Esophagus squamous epithelium (tissue), 5 donors: ENCODE measurements at places on chromosomes 3 and 15. TPM values are rescaled to one million over a fixed set of nuclear protein-coding genes. Genes with fewer than 3 reads are reported as not detected.

GRCh38 chr3:128282380-128283196 lies 129.3 kb downstream of the EEFSEC start:
- H3K4me1 ChIP-seq, result no peaks in the 10 kb centered on the region
- H3K4me3 ChIP-seq, result no peak overlapping the region
- no peaks in the 10 kb centered on the region for H3K27me3 ChIP-seq
- no peak for DNase-seq
- H3K27ac ChIP-seq, result no peak overlapping the region
- H3K36me3 ChIP-seq, result peaks cover 16% of the 10 kb centered on the region

- no peak for DNase-seq
- no peaks in the 10 kb centered on the region for H3K36me3 ChIP-seq
- no peak overlapping the region for H3K27ac ChIP-seq
- H3K4me1 ChIP-seq, result no peaks in the 10 kb centered on the region
Observed at GRCh38 chr3:27147215-27147614, 222.0 kb downstream of the NEK10 start.

DNA sequence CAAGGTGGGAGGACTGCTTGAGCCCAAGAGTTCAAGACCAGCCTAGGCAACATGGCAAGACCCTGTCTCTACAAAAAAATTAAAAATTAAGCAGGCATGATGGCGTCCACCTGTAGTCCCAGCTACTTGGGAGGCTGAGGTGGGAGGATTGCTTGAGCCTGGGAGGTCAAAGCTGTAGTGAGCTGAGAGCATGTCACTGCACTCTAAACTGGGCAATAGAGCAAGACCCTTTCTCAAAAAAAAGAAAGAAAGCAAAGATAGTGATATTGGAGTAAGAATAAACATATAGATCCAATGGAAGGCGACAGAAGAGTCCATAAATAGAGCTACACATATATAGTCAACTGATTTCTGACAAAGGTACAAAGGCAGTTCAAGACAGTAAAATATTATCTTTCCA lies 21.3 kb upstream of the ANKRD28 start:
- H3K4me3 ChIP-seq, result no peak overlapping the region
- H3K27ac ChIP-seq, result no peak overlapping the region
- H3K36me3 ChIP-seq, result no peaks in the 10 kb centered on the region
- H3K27me3 ChIP-seq, result no peaks in the 10 kb centered on the region

DNA sequence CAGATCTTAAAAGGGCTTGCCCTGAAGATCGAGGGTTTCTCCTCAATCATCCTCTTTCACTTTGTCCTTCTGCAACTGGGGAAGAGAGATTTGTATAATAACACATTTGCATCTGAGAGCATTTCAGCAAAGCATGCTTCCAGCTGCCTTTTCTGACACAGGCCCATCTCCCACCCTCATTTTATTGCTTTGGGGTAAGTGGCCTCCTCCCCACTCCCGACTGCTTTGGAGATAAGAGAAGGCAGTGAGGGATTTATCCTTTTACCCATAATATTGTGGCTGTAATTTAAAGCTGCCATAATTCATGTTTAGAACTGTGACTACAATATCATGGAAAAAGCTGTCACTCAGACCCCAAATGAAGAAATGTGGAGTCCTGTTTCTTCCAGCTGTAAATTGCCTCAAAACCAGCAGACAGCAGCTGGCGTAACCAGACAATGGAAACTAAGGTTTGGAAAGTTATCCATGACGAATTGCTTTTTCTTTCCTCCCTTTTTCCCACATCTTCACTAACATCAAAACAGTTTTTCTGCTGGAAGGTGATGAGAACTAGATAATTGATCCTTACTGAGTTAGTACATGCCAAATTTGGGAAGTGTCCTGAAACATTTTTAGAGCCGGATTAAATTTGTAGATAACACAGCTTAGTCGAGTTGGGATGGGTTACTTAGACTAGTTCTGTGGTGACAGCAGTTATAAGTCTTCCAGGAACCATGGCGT lies 104.2 kb upstream of the PFN2 start:
- no peak for DNase-seq
- H3K36me3 ChIP-seq, result no peaks in the 10 kb centered on the region
- no peaks in the 10 kb centered on the region for H3K27me3 ChIP-seq
- no peak overlapping the region for H3K27ac ChIP-seq

GRCh38 chr15:44545913-44546802 lies 9.2 kb downstream of the EIF3J start:
- H3K27ac ChIP-seq, result no peak overlapping the region
- H3K27me3 ChIP-seq, result no peaks in the 10 kb centered on the region
- H3K4me3 ChIP-seq, result no peak overlapping the region
- no peak for DNase-seq
- no peaks in the 10 kb centered on the region for H3K36me3 ChIP-seq
- H3K4me1 ChIP-seq, result peaks cover 55% of the 10 kb centered on the region

GRCh38 chr3:188776447-188776846 lies 395.3 kb upstream of the TPRG1 start:
- H3K27ac ChIP-seq, result no peak overlapping the region
- H3K4me3 ChIP-seq, result no peak overlapping the region
- H3K27me3 ChIP-seq, result no peaks in the 10 kb centered on the region
- no peak for DNase-seq
- H3K36me3 ChIP-seq, result no peaks in the 10 kb centered on the region

DNA sequence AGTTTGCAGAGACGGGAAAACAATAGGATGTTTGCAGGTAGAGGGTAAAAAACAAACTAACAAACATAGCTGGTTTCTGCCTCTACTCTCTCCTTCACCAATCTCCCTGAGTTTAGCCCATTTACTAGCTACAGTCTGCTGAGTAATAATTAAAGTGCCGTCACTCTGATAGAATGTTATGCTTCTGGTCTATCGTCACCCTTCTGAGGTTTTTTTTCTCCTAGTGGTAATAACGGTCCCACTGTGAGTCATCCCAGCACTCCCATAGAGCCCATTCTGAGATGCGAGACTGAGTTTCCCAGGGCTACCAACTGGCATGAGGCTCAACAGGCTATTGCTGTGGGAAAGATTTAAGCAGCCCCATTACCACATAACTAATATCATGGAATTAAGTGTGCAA lies 56.4 kb downstream of the PLAAT1 start:
- no peaks in the 10 kb centered on the region for H3K4me1 ChIP-seq
- no peak for DNase-seq

DNA sequence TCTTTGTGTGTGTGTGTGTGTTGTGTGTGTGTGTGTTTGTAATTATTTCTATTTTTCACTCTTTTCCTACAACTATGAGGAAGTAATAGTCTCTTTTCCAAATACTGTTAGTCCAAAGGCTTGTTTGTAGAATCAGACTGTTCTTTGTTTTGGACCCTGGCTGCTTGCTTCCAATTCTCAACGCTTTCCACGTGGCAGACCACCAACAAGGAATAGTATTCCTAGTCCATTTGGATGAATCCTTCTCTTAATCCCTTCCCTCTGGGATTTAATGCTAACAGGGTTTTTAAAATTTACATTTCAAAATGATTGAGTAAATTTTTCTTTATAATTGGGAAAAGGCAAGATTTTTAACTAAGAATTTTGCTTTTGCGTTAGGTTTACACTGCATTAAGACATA lies 62.7 kb downstream of the ADAMTSL3 start:
- H3K27ac ChIP-seq, result no peak overlapping the region
- no peak overlapping the region for H3K4me3 ChIP-seq
- no peak for DNase-seq
- H3K27me3 ChIP-seq, result no peaks in the 10 kb centered on the region
- no peaks in the 10 kb centered on the region for H3K4me1 ChIP-seq

GRCh38 chr3:72152551-72153476 lies 367.9 kb upstream of the PROK2 start:
- H3K27me3 ChIP-seq, result no peaks in the 10 kb centered on the region
- H3K27ac ChIP-seq, result peak overlapping the region; percentile 65
- no peak overlapping the region for H3K4me3 ChIP-seq
- no peak for DNase-seq

- no peaks in the 10 kb centered on the region for H3K36me3 ChIP-seq
- no peak for DNase-seq
Observed at GRCh38 chr3:9762871-9763270, 6.9 kb downstream of the CAMK1 start.

GRCh38 chr3:15602146-15602536 lies 596 bp downstream of the BTD start:
- H3K27me3 ChIP-seq, result no peaks in the 10 kb centered on the region
- H3K4me1 ChIP-seq, result peaks cover 24% of the 10 kb centered on the region
- no peaks in the 10 kb centered on the region for H3K36me3 ChIP-seq
- H3K4me3 ChIP-seq, result peak overlapping the region; percentile 81
- H3K27ac ChIP-seq, result peak overlapping the region; percentile 83

- no peak for DNase-seq
- no peak overlapping the region for H3K27ac ChIP-seq
- no peaks in the 10 kb centered on the region for H3K36me3 ChIP-seq
- no peaks in the 10 kb centered on the region for H3K27me3 ChIP-seq
Observed at GRCh38 chr3:42830437-42831320, 21.4 kb downstream of the ACKR2 start.

- no peak overlapping the region for H3K4me3 ChIP-seq
- no peaks in the 10 kb centered on the region for H3K27me3 ChIP-seq
- H3K4me1 ChIP-seq, result no peaks in the 10 kb centered on the region
Observed at GRCh38 chr3:148584438-148584837, 113.3 kb upstream of the AGTR1 start.

DNA sequence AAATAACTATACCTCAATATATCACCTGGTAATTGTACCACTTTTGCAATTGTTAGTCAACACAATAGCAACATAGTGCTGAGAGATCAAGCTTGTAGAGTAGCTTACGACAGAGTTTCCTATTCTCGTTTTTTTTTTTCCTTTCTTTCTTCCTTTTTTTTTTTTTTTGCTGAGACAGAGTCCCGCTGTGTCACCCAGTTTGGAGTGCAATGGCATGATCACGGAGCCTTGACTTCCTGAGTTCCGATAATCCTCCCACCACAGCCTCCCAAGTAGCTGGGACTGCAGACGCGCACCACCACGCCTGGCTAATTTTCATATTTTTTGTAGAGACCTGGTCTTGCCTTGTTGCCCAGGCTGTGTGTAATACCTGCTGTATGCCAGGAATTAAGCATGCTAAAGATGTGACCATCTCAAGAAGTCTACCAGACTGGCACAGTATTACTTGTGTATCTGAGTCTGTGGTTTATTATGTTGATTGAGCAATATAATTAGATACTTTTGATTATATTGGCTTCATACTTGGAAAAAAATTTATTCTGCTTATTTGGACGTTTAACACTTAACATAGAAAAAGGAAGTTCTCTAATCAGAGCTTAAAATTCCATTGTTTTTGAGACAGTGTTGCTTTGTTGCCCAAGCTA lies 3.0 kb downstream of the SELENOT start:
- no peaks in the 10 kb centered on the region for H3K36me3 ChIP-seq
- H3K27me3 ChIP-seq, result no peaks in the 10 kb centered on the region
- H3K4me3 ChIP-seq, result no peak overlapping the region
- no peak overlapping the region for H3K27ac ChIP-seq

GRCh38 chr3:56700151-56700550 lies 17.1 kb upstream of the TASOR start:
- no peak for DNase-seq
- no peaks in the 10 kb centered on the region for H3K4me1 ChIP-seq
- no peak overlapping the region for H3K4me3 ChIP-seq
- H3K27me3 ChIP-seq, result no peaks in the 10 kb centered on the region

- no peak for DNase-seq
- no peak overlapping the region for H3K4me3 ChIP-seq
- peaks cover 8% of the 10 kb centered on the region for H3K4me1 ChIP-seq
- no peaks in the 10 kb centered on the region for H3K27me3 ChIP-seq
Observed at GRCh38 chr3:71262364-71263265, 320.9 kb downstream of the FOXP1 start.

DNA sequence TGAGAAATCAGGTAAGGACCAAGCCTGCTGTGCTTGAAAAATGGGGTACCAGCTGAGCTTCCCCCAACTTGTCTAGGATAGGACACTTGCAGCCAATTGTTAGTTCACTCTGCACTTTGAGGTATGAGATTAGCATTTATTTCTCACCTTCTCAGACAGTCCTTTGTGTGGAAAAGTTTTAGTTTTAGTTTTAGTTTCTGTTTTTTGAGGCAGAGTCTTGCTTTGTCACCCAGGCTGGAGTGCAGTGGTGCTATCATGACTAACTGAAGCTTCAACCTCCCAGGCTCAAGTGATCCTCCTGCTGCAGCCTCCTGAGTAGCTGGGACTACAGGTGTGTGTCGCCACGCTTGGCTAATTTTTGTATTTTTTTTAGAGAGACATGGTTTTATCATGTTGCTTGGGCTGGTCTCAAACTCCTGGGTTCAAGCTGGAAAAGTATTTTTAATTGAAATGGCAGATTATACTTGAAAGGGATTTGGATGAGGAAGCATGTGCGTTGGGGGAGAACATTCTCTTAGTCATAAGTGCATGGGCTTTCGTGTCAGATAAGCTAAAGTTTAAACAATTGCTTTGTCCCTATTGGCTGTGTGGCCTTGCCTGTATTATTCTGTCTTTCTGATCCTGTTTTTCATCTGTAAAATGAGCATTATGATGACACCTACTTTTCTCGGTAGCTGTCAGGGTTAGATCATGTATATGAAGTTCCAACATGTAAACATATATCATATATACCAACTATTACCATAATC lies 25.2 kb upstream of the CCK start:
- no peaks in the 10 kb centered on the region for H3K36me3 ChIP-seq
- no peaks in the 10 kb centered on the region for H3K4me1 ChIP-seq
- no peaks in the 10 kb centered on the region for H3K27me3 ChIP-seq
- H3K27ac ChIP-seq, result no peak overlapping the region

DNA sequence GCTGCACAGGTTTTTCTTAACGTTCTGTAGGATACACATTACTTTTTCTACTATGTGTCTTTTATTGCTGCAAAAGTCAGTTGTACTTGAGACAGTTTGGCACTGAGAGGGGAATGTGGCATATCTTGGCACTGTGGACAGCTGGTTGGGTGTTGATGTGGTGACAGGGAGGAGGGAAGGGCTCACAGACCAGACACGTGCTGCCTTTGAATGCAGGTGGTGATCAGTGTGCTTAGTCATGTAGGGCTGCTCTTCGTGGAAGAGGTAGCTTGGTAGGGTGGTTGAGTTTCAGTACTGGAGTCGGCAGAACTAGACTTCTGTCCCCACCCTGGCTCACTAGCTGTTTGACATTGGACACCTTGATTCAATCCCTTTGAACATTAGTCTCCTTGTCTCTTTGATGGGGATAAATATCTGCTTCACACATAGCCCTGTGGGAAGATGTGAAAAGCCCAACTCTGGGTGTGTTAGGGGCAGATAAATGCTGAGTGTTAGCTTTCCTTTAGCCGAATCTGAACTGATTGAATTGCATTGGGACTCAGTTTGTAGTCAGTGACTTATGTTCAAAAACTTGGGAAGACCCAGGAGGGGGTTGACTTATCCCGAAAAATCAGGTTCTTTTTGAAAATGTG lies 108.4 kb downstream of the PTPRG start:
- H3K4me3 ChIP-seq, result no peak overlapping the region
- H3K27ac ChIP-seq, result no peak overlapping the region
- H3K27me3 ChIP-seq, result no peaks in the 10 kb centered on the region
- no peaks in the 10 kb centered on the region for H3K36me3 ChIP-seq
- no peaks in the 10 kb centered on the region for H3K4me1 ChIP-seq

MUC13 gene
- not detected for total RNA-seq

NIT2 gene
- 28.8 TPM for total RNA-seq

TGM5 gene
- total RNA-seq, result 6.7 TPM

PLCL2 gene
- 4.8 TPM for total RNA-seq

RLBP1 gene
- total RNA-seq, result not detected

TM4SF4 gene
- total RNA-seq, result not detected

CFAP91 gene
- not detected for total RNA-seq
